ENCODE measurements at places on chromosomes 5 and 9.

GRCh38 chr9:116323012-116323411 is 169.4 kb downstream of the PAPPA start:
- DNase-seq: no peak

- DNase-seq: no peak
Observed at GRCh38 chr9:93156475-93157008, 22.5 kb upstream of the NINJ1 start.

- DNase-seq: no peak
Observed at GRCh38 chr5:88696466-88696865, 186.5 kb downstream of the MEF2C start.

GRCh38 chr9:85895685-85896084 is 45.3 kb upstream of the NAA35 start:
- DNase-seq: no peak

- no peak for DNase-seq
Observed at GRCh38 chr5:11468334-11469039, 435.8 kb downstream of the CTNND2 start.

GRCh38 chr5:58401701-58402100 is 58.2 kb downstream of the PLK2 start:
- no peak for DNase-seq

GRCh38 chr5:124059200-124059599 is 547.2 kb downstream of the CSNK1G3 start:
- DNase-seq: no peak

GRCh38 chr5:94218374-94218773 is 400.0 kb downstream of the KIAA0825 start:
- DNase-seq: no peak

- DNase-seq: no peak
Observed at GRCh38 chr5:144013816-144014215, 156.6 kb downstream of the YIPF5 start.

DNA sequence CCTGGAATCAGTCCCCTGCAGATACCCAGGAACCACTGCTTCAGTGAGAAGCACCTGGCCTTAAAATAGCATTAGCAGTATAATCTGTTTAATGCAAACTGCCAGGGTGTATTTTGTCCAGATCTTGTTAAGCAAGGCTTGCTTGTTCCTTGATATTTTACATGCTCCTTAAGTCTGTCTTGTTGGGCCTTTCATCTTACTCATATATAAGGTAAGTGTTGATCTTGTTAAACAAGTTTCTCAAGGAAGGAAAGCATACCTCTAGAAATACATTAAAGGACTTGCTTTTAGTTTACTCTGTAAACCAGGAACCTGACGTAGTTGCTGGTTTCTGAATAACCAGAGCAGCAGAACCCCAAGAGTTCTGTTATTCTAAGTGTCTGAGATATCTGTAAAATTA is 13.7 kb downstream of the HSPA4 start:
- no peak for DNase-seq

DNA sequence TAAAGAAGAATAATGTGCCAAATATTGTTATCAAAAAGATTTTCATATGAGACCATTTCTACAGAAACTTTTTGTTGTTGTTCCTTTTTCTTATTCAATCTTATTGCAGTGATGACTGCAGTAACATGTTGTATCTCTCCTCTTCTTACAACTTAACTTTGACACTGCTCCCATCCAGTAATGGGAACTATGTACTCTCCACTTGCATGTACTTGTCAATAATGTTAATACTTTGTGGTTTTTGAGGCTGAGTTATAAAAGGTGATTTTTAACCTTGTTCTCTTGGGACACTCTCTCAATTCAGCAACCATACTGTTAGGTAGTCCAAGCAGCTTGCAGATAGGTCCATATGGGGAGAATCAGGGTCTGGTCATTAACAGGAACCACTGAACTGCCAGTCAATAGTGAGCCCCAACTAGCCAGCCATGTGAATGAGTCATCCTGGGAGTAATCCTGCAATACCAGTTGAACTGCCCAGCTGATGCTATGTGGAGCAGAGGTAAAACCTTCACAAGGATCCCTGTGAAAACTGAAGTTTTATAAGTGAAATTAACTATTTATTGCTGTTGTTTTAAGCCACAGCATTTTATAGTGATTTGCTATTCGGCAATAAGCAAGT is 199.6 kb upstream of the DAB2 start:
- DNase-seq: no peak

DNA sequence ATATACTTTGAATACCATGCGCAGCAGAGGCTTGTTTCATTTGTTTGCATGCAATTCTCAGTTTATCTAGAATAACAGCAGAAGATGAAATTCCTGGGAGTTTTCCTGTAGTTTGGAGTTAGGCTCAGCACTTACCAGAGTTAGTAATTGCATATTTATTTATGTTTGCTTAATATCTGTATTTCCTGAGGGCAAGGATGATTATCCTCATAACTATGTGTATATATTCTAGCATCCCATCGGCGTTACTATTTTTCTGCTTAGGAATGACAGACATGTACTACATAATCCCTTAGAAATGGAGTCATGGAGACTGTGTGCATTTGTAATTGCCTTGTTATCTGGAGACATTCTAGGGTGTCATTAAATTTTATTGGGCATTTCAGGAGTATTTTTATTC is 1184.8 kb downstream of the DTWD2 start:
- DNase-seq: no peak

- DNase-seq: no peak
Observed at GRCh38 chr5:173385832-173386360, 57.7 kb upstream of the STC2 start.

DNA sequence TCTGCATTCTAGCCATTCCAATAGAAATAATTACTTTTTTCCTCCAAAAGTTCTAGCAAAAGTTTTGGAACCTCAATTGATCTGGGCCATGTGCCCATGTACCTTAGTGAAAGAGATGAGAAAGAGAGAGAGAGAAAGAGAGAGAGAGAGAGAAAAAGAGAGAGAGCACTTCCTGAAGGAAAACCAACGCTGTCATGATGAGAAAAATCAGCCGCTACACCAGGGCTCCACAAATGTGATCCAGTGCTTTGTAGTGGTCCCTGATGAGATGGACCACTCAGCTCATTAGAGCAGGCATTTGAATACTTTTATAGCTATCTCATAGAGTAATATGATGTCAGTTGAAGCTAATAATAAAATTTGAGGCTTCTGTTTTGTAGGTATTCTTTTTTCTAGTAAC is 7.7 kb upstream of the GAS1 start:
- DNase-seq: no peak

DNA sequence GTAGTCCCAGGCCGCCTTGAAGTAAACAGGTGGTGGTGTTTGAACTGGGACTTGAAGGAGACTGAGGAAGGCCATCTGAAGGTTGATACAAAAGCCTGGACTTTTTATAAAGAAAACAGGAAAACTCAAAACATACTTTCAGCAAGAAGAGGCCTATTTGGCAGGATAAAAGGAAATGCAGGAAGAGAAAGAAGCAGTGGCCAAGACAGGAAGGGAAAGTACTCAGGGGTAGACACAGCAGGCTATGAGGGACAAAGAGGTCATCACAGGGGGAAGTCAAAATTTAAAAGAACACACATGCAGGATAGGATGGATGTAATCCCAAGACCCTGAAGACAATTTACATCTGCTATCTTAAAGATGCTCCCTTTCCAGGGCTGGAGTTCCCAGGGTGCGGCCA is 13.0 kb downstream of the TLE1 start:
- DNase-seq: no peak

DNA sequence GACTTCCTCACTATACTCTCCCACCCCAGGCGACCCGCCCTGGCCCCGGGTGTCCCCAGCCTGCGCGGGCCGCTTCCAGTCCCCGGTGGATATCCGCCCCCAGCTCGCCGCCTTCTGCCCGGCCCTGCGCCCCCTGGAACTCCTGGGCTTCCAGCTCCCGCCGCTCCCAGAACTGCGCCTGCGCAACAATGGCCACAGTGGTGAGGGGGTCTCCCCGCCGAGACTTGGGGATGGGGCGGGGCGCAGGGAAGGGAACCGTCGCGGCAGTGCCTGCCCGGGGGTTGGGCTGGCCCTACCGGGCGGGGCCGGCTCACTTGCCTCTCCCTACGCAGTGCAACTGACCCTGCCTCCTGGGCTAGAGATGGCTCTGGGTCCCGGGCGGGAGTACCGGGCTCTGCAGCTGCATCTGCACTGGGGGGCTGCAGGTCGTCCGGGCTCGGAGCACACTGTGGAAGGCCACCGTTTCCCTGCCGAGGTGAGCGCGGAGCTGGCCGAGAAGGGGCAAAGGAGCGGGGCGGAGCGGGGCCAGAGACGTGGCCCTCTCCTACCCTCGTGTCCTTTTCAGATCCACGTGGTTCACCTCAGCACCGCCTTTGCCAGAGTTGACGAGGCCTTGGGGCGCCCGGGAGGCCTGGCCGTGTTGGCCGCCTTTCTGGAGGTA is 2.1 kb downstream of the CA9 start:
- peak; percentile 95 for DNase-seq

DNA sequence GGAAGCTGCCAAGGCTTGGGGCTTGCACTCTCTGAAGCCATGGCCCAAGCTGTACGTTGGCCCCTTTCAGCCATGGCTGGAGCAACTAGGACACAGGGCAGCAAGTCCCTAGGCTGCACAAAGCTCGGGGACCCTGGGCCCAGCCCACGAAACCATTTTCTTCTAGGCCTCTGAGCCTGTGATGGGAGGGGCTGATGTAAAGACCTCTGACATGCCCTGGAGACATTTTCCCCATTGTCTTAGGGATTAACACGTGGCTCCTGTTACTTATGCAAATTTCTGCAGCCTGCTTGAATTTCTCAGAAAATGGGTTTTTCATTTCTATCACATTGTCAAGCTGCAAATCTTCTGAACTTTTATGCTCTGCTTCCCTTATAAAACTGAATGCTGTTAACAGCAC is 83.0 kb upstream of the DAP start:
- no peak for DNase-seq

DNA sequence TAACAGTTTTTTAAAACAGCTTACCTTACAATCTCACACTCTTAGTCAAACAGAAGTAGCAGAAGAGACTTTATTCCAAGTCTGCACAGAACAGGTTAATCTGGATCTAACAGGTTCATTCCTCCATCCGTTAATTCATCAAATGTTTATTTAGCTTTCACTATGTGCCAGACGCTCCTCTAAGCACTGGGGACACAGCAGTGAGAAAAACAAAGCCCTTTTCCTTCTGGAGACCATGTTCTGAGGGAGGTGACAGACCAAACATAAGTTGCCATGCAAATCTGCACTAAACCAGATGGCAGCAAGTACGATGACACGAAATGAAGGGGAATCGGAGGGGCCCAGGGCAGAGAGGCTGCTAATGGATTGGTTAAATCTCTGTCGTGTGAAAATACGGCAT is 17.1 kb upstream of the GLIPR2 start:
- no peak for DNase-seq

GRCh38 chr9:132794730-132795380 is 83.2 kb downstream of the AK8 start:
- DNase-seq: no peak

- no peak for DNase-seq
Observed at GRCh38 chr5:74414228-74414627, 226.3 kb downstream of the ENC1 start.

- DNase-seq: no peak
Observed at GRCh38 chr9:132942541-132943182, 1.8 kb downstream of the TSC1 start.

DNA sequence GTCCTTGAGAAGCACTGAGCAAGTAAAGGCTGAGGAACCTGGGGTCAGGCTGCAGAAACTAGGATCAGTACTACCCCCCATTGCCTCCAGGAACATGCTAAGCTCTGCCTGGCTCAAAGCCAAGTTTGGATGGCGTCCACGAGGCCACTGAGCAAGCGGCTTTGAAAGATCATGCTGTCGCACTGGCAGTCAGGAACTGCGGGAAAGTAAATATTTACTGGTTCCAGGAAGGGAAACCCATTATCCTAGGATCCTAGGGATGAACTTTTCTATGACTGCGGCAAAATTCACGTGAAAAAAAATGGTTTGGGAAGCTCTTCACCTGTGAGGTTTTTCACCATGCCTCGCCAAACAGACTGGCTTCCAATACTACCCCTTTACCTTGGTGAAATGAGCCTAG is 75.3 kb upstream of the PJA2 start:
- DNase-seq: no peak

- peak; percentile 1 for DNase-seq
Observed at GRCh38 chr9:134617836-134618162, 23.8 kb upstream of the COL5A1 start.

- no peak for DNase-seq
Observed at GRCh38 chr5:79454043-79454442, 59.9 kb downstream of the HOMER1 start.

DNA sequence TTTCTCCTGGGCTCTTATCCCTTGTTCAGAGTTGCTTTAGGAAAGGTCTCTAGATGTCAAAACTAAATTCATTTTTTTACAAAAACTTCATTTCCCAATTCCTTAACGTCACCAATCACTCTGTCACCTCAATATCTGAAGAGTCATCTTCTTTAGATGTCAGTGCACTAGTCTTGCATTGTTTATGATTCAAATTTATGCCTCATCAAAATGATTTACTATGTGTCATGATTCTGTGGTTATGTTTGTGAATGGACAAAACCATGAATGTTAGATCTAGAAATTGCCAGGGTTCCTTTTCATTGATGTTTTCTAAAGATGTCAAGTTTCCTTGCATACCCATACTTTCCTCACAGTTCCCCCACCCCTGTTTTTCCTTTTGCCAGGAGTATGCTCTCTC is 21.5 kb downstream of the CWC27 start:
- no peak for DNase-seq

DNA sequence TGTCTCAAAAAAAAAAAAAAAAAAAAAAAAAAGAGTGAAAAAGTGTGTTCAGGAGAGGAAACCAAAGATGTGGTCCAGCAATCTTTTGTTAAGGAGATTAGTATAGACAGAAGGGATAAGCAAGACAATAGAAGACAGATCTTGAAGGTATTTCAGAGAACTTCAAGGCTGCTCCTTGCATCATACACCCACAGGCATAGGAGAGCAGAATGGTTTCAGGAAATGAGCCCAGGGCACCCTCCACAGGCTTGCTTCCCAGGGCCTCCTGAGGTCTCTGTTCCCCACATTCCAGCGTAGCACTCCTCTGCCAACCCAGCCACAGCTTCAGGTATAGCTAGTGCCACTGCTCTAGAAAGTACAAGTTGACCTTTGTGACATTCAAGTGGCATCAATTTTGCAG is 65.8 kb downstream of the FSTL4 start:
- DNase-seq: no peak
